ENCODE measurements at places on chromosomes 3 and 15.

DNA sequence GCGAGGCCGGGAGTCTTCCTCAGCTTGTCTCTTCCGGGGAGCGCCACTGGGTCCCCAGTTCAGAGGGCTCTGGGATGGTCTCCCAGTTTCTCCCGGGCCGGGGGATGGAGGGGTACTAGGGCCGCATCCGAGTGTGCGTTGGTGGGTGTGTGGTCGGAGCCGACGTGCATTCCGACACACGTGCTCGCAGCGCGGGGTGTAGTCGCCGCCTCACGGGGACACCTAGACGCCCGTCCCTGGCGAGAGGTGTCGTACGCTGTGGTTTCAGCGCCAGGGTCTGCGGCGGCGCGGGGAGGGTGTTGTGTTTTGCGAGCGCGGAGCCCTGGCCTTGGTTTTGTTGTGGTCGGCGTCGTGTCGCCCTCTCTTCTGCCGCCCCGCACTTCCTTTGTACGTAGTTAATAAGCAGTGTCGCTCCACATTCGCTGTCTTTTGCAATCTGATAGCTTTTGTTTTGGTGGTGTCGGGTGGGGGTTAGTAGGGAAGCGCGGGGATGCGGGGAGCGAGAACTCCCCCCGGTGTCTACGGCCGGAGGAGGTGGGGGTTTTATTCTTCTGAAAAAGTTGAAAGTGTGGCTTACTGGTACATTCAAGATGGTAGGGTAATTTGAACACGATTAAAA is 2.2 kb downstream of the IGF1R start:
- no peak for DNase-seq

DNA sequence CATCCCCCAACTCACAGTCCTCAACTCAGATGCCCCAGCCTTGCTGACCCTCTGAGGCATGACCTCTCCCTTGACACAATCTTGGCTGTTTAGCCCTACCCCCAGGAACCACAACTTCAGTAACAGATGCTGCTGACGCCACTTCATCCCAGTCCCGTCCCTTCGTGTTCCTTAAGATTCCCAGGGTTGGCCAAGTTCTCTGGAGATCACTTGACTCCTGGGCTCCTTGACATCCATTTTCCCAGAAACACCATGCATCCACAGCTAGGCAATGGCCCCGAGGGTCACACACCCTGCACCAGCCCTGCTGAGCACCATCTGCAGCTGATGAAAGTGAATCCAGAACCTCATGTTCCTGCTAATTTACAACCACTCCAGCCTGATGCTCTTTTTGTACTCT is 6.9 kb downstream of the RTP2 start:
- DNase-seq, result no peak

DNA sequence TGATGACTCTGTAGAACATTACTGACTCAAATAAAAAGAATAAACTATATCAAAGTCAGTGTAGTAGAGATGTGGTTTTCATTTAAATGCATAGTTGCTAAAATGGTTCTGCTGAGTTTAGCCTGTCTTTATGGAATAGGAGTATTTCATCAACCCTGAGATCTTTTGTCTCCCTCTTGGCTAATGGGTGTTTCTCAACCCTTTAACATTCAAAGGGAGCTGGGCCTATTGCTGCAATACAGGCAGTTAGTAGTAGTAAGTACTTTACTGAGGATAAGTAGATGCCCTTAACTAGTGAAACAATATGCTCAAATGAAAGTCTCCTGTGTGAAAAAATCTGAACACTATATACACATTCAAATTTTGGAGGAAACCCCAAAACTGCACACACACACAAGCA is 184.7 kb upstream of the TTC14 start:
- DNase-seq, result no peak

- DNase-seq, result no peak
These were observed 16.7 kb upstream of the RPL24 start for GRCh38 chr3:101703169-101703568.

GRCh38 chr15:78154955-78155354 is 5.8 kb downstream of the IDH3A start:
- DNase-seq, result no peak

DNA sequence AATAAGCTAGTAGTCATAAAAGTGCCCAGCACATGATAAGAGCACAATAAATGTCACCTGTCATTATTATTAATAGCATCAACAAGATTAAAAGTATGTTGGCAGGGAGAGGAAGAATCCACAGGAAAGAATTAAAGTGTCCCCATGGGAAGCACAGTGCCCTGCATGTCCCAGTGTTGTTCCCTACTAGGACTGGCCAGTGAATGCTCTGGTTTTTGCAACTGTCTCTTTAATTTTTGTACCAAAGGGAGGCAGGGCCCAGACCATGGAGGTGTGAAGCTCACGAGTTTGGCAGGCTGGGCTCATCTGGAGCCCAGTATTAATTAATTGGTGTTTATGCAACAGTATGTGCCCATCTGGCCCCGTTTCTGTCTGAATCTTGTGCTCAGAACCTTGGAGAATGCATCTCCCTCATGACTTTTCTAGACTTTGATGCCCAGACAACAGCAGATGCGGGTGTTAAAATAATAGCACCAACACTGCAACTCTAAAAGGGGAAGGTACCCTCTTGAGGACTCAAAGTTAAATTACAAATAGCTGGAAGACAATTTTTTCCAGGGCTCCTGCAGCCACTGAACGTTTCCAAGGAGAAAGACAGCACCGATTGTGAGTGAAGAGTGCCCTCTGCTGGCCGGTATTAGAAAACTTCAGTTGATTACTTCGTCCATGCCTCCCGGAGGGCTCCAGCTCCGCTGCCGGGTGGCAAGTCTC is 71.9 kb upstream of the SPATA12 start:
- DNase-seq, result peak; percentile 82

GRCh38 chr15:61521953-61522352 is 292.9 kb upstream of the RORA start:
- no peak for DNase-seq

DNA sequence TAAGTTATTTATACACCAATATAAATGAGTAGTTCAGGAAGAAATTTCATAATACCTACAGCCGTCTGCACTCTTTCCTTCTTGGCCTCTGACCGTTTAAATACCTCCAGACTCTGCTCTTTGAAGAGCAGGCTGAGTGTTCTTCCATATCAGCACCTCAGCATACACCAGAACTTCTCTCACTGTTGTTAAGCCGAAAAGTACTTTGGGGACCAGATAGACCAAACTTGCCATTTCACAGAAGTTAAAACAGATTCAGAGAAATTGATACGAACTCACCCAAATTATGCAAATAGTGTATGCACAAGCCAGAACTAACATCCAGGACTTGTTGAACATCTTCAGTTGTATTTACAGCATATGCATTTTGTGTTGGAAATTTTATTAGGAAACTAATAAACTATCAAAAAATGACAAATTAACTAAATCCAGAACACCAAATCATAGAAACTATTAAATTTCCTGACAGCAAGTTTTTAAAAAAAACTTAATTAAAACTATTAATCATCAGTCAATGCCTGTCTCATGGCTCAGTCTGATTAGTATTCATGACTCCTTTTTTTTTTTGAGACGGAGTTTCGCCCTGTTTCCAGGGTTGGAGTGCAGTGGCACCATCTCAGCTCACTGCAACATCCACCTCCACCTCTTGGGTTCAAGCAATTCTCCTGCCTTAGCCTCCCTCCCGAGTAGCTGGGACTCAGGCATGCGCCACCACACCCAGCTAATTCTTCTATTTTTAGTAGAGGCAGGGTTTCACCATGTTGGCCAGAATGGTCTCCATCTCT is 24.1 kb downstream of the CGGBP1 start:
- DNase-seq, result no peak

- no peak for DNase-seq
These were observed 9.2 kb upstream of the TMEM212 start for GRCh38 chr3:171833789-171834460.

GRCh38 chr15:90851114-90851513 is 17.3 kb upstream of the FURIN start:
- no peak for DNase-seq

DNA sequence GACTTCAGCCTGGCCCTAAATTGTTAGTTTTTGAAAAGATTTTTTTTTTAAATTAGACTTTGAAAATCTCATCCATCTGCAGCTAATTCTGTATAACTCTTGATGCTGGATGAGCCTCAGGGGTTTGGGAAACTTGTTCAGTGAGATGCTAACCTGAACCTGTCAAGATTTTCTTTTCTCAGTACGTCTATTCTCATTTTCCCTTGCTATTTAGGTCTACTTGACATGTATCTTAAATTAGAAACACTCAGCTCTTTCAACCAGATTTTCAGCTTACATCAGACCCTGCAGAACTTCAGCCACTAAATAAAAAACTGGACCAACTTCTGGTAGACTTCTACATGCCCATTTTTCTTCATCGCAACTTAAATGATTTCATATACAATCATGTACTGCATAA is 61.4 kb downstream of the MFSD1 start:
- no peak for DNase-seq

DNA sequence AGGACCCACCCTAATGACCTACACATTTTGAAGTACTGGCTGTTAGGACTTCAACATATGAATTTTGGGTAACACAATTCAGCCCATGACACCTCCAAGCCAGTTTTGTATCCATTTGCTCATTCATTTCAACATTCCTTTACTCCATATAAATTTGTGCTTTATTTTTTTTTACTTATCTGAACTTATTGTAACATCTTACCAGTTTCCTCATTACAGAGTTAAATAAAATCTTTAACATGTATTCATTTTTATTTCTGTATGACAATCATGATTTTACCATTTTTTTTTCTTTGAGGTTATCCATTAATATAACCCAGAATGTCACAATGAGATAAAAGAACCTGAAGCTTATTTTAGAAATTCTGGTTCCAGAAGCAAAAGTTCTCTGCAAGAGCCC is 48.0 kb upstream of the ATP1B3 start:
- DNase-seq, result no peak

- DNase-seq, result no peak
These were observed 66.6 kb downstream of the P3H2 start for GRCh38 chr3:190053919-190054672.

DNA sequence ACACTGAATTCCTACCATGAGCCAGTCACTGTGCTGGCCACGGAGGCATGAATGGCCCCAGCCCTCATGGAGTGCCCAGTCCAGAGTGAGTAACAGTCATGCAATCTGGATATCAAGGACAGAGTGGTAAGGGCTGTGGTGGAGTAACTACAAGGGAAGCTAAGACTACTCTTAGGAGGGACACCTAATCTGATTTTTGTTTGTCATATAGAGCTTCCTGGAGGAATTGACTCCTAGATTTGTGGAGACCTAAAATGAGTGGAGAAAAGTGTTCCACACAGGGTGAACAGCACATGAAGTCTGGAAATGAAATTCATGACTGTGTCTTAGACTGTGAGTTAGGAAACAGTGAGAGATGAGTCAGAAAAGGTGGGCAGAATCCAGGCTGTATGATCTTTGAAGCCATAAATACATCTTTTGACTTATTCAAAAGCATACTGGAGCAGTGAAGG is 219.9 kb downstream of the NFKBIZ start:
- no peak for DNase-seq

- DNase-seq, result no peak
These were observed 43.5 kb downstream of the CA12 start for GRCh38 chr15:63338170-63338569.

DNA sequence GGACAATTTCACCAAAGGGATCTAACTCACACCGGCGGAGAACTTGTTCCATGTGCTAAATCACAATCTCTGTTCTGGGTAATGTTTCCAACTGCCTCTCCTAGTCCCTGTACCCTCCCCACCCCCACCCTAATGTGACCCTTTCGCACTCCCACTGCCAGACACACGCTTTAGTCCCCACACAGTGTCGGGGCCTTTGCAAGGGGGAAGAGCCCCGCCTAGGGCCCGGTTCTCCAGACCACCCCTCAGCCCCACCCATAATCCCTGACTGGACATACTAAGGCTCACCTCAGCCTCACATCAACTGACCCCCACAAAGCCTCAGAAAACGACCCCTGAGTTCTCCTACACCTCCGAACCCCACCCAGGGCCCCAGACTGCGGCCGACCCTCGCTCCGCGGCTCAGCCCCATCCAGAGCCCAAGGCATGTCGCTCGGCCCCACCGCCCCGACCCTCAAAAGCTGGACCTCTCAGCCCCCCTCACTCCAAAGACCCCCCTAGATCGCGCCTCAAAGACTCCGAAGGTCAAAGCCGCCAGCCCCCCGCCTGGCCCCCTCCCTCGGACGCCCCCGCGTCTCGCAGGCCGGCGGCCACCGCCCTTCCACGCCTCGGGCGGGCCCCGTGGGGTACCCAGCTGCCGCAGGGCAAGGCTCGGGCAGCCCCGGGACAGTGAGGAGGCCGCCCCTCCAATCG is 72.0 kb upstream of the MAP4 start:
- DNase-seq, result peak; percentile 21

DNA sequence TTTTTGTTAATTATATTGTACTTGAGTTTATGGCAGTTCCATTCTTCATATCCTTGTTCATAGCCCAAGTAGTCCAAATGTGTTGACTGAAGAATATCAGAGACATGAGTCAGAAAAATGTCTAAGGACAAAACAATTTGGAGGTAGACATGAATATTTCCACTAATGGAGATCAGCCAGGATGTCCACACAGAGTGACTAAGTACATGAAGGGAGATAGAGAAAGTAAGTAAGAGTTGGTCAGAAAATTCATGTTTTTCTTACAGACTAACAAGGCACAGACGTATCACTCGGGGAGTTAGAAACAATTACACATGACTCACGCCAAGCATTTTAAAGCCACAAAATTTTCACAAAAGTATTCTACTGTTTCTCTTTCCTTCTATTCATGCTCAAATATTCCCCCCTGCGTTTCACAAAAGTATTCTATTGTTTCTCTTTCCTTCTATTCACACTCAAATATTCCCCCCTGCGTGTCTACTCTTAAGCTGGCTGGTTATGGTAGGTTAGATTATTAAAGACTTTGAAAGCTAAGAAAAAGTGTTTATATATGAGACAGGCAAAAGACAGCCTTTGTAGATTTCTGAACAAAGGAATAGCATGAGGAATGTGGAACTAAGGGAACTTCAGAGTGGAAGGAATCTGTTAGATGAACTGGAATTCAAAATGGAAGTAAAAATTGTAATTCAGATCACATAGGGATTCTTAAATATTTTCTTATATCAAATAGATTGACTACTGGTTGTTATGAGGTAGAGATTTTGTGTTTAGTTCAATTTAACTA is 648.7 kb upstream of the CCDC54 start:
- DNase-seq, result no peak

DNA sequence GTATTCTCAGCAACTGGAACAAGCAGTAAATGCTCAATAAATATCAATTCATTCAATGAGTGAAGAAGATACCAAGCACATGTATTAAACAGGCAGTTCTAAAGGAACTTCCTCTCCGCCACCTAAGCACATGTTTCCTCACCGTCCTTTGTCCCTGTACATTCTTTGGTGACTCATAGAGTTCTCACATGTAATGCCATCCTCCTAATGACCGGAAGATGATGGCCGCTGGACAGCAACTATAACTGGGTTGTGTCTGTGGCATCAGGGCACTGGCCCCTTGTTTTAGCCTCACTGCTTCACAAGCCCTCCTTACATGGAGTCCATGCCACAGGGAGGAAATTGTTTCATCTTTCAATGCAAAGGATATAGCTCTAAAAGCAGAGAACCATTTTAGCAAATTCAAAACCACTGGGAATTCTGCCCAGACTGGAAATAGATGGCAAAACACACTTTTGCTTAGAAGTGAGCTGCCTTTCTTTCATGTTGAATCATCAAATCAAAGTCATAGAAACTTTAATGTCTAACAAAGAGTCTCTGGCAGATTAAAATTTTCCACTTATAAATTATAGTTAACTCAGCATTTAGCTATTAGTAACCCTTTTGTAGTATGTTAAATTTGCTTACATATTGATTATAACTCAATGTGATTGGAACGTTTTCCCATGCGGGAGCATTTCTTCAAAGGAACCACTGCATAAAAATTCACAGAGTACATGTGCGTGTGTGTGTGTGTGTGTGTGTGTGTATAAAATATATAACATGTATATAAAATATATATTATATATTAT is 74.1 kb downstream of the GAP43 start:
- no peak for DNase-seq

Measured in WTC11 (cell line).